SW480 (cell line): ENCODE measurements at places on chromosomes 1 and 21.

- no peak for DNase-seq
Observed at GRCh38 chr1:208000504-208000903, 89.6 kb upstream of the CD34 start.

- DNase-seq: peak; percentile 93
Observed at GRCh38 chr1:36150296-36151133, 1.2 kb upstream of the TRAPPC3 start.

DNA sequence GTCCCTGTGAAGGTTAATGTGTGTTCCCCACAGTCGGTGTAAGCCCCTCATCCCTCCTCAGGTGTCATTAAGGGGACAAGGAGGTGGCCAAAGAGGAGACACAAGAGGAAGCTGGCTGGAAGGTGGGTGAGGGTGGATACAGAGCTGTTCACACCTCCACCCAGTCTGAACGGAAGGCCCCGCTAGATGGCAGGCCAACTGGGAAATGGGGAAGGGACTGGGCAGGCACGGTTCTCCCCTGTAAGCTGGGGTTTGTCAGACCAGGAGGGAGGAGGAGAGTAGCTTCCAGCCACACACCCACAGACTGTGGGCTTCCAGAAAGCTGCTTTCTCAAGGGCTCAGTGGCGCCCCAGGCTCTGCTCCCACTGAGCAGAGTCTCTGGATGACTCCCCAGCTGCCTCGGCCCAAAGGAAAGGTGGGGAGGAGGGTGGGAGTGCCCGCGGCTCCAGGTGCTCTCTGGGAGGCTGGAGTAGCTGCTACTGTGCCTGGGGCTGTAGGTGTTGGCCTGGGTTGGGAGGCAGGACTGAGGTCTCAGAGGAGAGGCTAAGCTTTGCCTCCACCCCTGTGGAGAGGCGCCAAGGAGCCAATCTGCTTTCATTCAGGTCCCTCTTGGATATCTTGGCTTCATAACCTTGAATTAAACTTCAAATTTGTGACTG lies 41.2 kb downstream of the PCP4 start:
- DNase-seq: no peak

GRCh38 chr1:32774950-32775634 lies 42.1 kb downstream of the YARS1 start:
- DNase-seq: no peak

GRCh38 chr1:177356674-177357435 lies 186.1 kb downstream of the BRINP2 start:
- no peak for DNase-seq

GRCh38 chr1:229148041-229148671 lies 122.8 kb upstream of the RAB4A start:
- DNase-seq: peak; percentile 67

- DNase-seq: no peak
Observed at GRCh38 chr1:203093754-203094410, 8.1 kb upstream of the MYOG start.

DNA sequence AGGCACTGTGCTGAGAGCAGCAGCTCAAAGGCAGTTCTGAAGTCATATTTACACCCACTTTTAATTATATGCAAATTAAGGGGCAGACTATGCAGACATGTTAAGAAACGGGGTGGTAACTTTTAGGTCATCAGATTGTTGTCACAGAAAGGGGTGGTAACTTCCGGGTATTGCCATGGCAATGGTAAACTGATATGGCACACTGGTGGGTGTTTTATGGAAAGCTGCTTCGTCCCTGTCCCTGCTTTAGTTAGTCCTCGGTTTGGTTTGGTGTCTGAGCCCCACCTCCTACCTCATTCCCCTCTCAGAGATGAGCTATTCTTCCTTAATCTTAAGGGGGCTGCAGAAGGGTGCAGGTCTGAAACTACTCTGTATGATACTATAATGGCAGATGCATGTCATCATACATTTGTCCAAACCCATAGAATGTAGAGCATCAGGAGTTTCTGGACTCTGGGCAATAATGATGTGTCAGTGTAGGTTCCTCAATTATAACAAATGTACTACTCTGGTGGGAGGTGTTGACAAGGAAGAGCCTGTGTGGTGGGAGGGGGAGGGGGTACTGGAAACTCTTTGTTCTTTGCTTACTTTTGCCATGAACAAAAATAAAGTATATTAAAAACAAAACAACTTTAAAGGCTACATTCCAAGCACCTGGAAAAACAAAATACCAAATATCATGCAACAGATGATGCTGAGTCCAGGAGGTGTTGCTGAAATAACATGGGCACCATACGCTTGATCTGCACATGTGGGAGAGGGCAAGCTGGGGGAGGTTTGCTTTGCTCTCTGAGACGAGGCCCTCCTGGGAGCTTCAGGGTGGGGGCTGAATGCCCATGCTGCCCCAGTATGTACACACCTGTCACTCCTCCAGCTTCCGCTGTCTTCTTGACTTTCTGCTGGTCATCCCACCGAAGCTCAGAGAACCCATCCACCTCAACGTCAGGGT lies 6.3 kb downstream of the PARP1 start:
- DNase-seq: no peak

DNA sequence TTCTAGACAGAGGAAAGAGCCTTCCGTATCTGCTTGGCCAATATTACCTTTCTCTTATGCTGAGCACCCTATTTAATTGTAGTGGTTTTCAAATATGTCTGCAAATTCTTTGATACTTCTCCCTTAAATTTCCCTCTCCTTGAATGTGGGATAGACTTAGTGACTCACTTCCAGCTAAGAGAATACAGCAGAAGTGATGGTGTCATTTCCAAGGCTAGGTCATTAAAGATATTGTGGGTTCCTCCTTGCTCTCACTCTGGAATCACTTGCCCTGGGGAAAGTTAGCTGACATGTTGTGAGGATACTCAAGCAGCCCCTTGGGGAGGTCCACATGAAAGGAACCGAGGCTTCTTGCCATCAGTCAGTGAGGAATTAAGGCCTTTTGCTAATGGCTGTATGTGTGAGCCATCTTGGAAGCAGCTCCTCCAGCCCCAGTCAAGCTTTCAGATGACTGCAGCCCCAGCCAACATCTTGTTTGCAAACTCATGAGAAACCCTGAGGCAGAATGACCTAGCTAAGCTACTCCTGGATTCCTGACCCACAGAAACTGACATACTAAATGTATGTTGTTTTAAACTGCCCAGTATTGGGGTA lies 8.1 kb upstream of the CITED4 start:
- peak; percentile 27 for DNase-seq

DNA sequence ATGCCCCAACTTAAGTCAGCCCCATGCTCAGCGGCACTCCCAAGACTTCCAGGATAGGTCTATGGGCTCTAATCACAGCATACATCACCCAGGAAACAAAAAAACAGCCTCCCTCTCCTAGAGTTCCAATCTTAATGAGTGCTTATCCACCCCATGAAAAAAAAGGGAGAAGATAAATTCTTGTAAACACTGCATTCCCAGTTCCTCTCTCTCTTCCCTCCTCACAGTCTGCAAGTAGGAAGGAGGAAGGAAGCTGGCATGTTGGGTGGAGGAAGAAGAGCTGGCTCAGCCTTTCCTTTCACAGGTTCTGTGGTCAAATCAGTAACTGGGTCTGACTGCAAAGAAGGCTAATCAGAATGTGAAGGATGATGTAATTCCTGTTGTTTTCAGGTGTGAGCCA lies 69.9 kb upstream of the ZC3H11B start:
- DNase-seq: no peak

DNA sequence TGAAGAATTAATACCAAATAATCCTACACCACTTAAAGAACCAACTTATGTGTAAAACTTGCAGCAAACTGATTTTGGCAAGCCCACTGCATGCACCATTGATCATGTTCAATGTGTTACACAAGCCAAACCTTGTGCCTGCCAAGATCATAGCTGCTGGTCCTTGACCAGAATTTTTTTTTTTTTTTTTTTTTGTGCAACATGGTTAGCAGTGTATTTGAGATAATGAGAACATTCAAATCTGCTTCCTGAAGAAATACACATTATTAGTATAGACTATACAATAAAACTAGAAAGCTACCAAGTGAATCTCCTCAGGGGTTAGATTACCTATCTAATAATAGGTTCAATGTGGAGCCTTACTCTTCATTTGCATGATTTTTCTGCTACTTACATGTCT lies 421.0 kb downstream of the MRPL39 start:
- no peak for DNase-seq

- DNase-seq: no peak
Observed at GRCh38 chr1:228348708-228349467, 57.7 kb downstream of the TRIM11 start.

DNA sequence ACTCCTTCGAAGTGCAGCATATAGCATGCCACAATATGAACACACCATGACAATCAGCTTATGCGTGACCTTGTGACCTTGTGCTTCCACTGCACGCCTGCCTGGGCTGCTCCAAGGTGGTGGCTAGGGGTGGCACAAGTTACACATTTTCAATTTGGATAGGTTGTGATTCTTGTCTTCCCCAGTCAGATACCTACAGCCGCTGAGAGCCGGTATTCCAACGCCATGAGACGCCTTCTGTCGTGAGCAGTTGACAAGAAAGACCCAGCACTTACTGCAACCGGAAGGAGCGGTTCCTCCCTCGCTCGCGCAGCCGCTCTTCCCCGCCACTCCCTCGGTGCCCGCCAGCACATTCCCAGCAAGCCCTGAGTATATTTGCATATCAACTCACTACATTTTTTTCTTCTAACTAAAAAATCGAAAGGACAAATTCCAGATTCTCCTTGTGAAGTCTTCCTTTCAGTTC lies 359 bp upstream of the RNU11 start:
- peak; percentile 95 for DNase-seq

DNA sequence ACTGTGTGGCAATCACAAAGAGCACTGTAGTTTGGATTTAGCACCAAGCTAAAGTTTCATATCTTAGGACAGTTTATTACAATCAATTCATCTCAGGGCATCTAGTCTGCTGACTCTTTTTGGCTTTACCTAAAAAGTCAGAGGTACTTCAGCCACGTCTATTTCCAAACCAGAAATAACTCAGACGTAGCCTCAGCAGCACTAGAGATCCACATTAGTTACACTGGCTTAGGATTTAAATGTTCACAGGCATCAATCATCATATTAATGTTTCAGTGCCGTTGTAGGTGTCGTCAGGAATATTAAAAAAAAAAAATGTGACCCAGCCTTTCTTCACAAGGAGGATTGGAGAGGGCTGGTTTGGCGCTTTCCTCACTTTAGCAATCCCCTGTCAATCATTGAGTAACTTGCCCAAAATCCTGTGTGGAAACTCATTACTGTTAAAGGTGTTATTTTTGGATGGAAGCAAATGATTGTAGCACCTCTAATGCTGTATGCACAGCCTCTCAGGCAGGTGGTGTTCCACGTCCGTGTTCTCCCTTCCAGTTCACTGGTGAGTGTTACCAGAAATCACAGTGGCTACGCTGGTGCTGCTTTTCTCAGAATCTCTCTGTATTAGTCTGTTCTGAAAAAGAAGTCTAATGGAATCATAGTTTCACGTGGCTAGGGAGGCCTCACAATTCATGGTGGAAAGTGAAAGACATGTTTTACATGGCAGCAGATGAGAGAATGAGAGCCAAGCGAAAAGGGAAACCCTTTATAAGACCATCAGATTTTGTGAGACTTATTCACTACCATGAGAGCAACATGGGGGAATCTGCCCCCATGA lies 45.4 kb downstream of the NEK7 start:
- no peak for DNase-seq

DNA sequence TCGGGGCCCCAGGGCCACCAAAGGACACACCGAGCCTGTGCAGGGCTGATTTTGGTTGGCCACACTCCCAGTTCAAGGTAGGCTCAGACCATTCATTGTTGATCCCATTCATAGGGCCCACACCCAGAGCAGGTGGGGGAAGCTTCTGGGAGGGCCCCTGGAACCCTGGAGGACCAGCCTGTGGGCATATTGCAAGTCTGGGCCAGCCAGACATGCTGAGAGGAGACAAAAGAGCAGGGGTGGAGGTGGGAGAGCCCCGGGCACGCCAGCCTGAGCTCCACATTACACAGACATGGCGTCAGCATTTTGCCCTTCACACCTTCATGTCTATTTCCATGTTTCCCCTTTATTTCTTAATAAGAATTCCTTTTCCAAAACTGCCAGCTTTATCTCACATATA lies 25.7 kb downstream of the PMVK start:
- DNase-seq: no peak

GRCh38 chr1:46520063-46520911 lies 30.7 kb downstream of the DMBX1 start:
- peak; percentile 84 for DNase-seq

DNA sequence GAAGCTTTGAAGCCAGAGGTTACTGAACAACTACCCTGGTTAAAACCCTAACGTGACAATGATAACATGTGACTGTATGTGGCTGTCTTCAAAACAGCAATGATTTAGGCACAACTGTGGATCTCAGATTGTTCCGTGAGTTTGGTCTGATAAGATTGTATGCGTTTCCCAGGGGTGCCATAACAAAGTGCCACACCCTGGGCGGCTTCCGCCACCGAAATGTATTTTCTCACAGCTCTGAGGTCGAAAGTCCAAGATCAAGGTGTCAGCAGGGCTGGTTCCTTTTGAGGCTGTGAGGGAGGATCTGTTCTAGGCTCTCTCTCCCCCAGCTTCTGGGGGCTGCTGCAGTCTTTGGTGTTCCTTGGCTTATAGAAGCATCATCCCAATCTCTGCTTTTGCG lies 29.5 kb upstream of the ERG start:
- DNase-seq: no peak

GRCh38 chr1:223524930-223525451 lies 131.8 kb downstream of the CCDC185 start:
- DNase-seq: no peak

- no peak for DNase-seq
Observed at GRCh38 chr1:160451859-160452232, 51.5 kb downstream of the VANGL2 start.

GRCh38 chr1:81670286-81670685 lies 130.4 kb upstream of the ADGRL2 start:
- DNase-seq: no peak

- DNase-seq: no peak
Observed at GRCh38 chr1:208500375-208500774, 256.2 kb upstream of the PLXNA2 start.
